GM10248 (cell line): ENCODE measurements at places on chromosomes 1 and 21.

DNA sequence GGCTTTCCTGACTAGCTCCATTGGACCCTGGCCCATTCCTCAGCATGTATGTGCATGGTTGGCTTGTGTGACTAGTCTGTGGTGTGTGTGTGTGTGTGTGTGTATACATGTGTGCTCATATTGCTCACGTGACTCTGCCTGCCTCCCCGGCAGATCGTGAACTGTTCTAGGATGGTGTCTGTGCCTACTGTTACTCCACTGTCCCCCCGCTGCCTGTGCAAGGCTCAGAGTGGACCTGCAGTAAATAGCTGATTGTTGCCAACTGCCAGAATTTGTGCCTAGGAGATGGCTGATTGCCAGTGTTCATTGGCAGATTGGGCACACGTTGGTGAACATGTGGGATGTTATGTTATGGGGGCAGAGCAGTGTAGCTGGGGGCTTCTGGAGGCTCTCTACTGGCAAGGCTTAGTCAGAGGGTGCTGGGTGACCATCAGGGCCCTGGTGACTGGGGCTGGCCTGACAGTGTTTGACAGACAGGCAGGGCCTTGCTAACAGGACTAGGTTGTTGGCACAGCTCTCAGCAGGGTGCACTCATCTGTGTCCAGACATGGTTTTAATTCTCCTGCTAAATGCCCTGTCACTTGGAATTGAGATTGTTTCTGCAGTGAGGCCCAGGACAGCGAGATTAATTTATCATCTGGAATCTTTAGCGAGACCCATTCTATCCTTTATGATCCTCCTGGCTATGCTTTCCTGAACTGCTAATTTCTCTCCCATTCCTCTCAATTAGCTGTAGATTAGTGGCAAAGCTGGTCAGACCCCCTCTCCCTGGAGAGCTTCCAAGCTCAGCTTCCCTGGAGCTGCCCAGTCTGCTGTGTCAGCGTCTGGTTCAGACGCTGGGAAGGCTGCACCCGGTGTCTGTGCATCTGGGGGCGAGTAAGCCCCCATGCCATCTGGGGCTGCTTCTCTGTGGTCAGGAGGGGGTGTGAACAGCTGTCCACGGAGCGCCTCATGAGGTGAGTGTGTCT lies 20.8 kb downstream of the SLC6A17 start:
- no peak for DNase-seq

DNA sequence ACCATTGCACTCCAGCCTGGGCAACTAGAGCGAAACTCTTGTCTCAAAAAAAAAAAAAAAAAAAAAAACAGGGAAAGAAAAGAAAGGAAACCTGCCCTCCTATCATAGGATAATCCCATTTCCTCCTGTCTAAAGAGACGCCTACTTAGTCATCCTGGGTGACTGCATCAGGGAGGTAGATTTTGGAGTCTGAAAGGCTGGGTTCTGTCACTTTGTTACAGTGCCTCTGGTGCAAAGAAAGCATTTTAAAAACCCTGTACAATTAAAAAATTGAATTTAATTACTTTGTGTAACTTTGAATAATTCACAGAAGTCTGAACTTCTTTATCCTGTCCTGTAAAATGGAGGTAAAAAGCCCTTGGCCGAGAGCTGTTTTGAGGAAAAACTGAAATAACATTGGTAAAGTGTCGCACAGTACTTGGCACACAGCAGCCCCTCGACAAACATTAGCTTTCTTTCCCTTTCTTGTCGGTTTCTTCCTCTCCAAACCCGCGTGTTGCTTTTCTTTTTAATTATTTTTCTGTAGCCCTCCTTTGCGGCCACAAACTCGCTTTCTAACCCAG lies 657 bp upstream of the HDAC1 start:
- DNase-seq, result no peak

GRCh38 chr1:30757352-30758120 lies at the start of gene LAPTM5:
LAPTM5 (minus strand) TSS chr1:30757774; CDS start chr1:30757745, 29 bp downstream.
- no peak for DNase-seq

DNA sequence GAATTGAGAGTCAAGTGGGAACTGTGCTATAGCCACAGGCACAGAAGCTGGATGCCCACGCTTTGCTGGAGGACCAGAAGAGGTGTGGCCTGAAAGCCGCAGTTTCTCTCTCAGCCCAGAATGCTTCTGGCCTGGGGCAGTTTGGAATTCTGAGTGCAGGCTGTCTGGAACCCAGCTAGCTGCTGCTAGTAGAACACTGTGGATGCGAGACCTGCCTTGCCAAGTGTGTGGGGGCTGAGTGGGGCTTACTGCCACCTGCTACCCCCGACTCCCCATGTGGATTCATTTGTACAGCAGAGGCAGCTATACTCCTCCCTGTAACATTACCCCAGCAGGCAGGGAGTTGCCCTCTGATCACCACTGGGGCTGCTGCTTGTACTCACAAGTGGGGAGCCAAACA lies 12.2 kb downstream of the ADAMTS1 start:
- no peak for DNase-seq
